ENCODE measurements at places on chromosomes 7 and 10.

- DNase-seq, result no peak
Measured at GRCh38 chr7:146772601-146773000, 656.0 kb downstream of the CNTNAP2 start.

DNA sequence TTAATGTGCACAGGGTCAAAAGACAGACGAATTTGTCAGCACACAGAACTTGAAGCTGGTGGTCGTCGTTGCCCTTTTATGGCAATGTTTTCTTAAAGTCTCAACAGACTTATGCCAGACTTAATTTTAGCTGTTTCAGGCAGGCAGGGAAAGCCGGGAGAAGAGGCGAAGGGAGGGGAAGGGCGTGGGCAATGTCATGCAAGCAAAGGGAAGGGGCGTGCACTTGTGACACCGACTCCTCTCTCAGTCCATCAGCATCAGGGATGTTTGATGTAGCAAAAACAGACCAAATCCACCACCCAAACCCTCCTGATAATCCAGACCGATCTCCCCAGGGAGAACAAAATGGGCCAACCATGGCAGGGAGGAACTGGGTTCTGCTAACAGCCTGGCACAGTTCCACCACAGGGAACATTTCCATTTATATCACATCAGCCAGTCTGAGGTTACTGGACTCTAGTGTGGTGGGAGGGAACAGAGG, 118.1 kb upstream of the RHEB start:
- DNase-seq, result no peak

GRCh38 chr10:73097305-73097670, 622 bp upstream of the P4HA1 start:
- no peak for DNase-seq

DNA sequence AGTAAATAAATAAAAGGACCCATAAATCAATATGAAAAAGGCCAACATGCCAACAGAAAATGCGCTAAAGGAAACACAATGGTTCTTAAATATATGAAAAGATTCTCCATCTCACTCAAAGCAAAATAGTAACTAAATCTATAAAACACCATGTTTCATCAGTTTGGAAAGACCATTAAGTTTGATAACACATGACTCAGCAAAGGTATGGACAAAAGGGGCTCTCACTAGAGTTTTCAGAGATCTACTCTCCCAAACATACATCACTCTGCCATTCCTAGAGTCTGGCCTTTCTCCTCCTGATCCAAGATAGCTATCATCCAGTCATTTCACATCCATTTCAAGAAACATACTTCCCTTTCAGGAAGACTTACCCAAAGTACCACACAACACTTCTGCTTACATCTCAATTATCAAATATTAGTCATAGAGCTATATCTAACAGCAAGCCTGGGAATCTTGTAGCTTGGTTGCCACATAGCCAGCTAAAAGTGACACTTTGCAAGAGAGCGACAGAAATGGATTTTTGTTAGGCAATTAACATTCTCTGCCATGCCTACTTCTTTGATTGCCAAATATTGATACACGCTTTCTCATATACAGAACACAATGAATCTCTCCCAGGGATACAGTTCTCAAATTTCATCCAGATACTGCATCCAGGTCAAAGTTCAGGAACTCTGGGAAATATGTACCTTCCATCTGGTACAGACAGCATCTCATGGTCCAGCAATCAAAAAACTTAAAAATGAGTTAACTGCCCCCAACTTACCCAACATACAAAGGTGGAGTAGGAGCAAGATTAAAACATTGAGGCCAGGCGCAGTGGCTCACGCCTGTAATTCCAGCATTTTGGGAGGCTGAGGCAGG, 28.8 kb downstream of the TOMM7 start:
- no peak for DNase-seq

GRCh38 chr10:104472957-104473745, 119.5 kb downstream of the CFAP58 start:
- DNase-seq, result no peak

DNA sequence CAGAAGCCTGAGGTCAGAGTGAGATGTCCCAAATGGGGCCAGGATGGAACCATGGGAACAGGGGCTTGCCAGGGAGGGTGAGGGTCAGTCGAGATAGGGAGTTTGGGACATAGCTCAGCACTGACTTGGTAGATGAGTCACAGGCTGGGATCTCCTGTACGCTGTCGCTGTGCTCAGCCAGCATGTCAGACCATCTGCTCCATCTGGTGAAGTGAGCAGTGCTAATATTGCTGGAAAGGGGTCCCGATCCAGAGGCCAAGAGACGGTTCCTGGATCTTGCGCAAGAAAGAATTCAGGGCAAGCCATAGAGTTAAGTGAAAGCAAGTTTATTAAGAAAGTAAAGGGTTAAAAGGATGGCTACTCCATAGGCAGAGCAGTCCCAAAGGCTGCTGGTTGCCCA, 505.6 kb downstream of the GALNT17 start:
- no peak for DNase-seq

- no peak for DNase-seq
Measured at GRCh38 chr10:42645103-42645502, 6.7 kb upstream of the ZNF33B start.

Measured in CD4-positive, alpha-beta T cell treated with Interleukin-15 for 4 hours (primary cell).